ENCODE measurements at places on chromosomes 1 and 21.

DNA sequence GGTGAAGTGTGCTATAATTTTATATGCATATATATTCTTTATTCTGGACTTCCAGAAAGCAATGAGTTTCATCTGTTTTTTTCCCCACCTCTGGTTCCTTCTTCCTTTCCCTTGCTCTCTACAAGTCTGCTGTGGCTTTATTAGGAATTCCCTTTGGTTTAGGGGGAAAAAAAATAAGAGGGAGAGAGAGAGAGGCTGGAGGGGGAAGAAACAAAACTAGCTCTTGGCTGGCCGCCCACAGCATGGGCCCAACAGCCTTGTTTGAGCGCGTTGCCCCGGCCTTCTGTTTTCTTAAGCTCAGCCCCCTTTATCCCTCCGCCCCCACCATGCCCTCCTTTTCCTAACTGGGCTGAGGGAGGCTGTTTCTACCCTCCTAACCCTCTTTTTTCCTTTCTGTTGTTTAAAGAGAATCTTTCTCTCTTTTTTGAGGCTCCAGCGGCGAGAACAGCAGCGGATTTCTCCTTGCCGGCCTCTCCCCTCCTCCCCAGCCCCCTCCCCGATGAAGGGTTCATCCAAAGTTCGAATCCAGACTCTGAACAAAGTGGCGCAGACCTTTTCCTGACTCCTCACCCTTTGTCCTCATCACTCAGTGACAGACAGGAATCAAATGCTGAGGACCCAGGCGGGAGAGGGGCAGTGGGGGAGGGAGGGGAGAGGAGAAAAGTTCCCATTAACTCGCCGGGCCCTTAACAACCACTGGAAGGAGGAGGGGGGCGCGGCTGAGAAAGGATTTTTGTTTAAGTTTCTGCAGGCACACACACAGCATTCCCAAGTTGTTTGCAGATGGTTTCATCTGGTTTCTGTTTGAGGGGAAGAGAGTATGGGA, 29.7 kb downstream of the PBX1 start:
- no peak for DNase-seq

GRCh38 chr1:155759966-155760630, 71.2 kb downstream of the DAP3 start:
- DNase-seq, result no peak

DNA sequence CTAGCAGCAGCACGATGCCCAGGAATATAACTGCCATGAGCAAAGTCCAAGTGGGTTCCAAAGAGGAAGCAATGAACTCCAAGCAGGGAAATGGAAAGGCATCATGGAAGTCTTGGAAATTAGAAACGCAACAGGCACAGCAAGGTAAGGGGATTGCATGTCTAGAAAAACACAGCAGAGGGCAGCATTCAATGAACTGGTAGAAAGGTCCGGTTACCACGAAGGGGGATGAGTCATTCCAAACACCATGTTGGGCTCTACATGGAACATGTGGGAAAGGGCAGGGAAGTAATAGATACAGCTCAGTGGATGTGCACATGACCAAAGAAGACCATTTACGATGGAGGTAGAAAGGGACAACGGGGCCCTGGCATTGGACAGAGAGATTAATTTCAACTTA, 36.4 kb downstream of the RXRG start:
- no peak for DNase-seq

- DNase-seq, result no peak
Observed at GRCh38 chr1:107019166-107019565, 37.3 kb upstream of the PRMT6 start.

GRCh38 chr1:81428998-81429397, 371.7 kb upstream of the ADGRL2 start:
- DNase-seq, result no peak

GRCh38 chr1:244971552-244972216, 107.3 kb upstream of the HNRNPU start:
- DNase-seq, result no peak

GRCh38 chr1:79959635-79960034, 953.1 kb upstream of the ADGRL4 start:
- DNase-seq, result no peak

GRCh38 chr1:234561319-234561718, 48.7 kb downstream of the IRF2BP2 start:
- no peak for DNase-seq

GRCh38 chr1:4028139-4028501, 128.0 kb upstream of the C1orf174 start:
- no peak for DNase-seq

- no peak for DNase-seq
Observed at GRCh38 chr21:45319461-45320211, 31.9 kb upstream of the POFUT2 start.

DNA sequence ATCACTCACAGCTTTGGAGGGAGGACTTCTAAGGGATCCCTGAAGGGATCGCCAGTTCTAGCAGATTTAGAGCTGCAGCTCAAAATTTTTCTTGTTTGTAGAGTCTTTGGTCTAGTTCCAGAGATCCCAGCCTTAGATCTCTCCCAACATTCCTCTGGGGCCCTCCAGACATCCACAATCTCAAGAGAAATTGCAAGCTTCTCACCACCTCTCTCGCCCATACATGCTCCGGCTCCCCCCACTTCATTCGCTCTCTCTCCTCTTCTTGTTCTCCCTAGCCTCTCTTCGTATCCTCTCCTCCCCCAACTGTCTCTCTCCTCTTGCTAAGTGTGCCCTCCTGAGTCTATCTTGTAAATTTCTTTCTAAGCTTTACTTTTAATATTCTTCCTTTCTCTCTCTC, 15.1 kb upstream of the TUT4 start:
- no peak for DNase-seq

Measured in stimulated activated CD4-positive, alpha-beta T cell treated with anti-CD3 and anti-CD28 coated beads, Interleukin-1b, Interleukin-23, amount 100 ng/mL, for 1 hour (primary cell).